ENCODE measurements at places on chromosomes 4 and X.

DNA sequence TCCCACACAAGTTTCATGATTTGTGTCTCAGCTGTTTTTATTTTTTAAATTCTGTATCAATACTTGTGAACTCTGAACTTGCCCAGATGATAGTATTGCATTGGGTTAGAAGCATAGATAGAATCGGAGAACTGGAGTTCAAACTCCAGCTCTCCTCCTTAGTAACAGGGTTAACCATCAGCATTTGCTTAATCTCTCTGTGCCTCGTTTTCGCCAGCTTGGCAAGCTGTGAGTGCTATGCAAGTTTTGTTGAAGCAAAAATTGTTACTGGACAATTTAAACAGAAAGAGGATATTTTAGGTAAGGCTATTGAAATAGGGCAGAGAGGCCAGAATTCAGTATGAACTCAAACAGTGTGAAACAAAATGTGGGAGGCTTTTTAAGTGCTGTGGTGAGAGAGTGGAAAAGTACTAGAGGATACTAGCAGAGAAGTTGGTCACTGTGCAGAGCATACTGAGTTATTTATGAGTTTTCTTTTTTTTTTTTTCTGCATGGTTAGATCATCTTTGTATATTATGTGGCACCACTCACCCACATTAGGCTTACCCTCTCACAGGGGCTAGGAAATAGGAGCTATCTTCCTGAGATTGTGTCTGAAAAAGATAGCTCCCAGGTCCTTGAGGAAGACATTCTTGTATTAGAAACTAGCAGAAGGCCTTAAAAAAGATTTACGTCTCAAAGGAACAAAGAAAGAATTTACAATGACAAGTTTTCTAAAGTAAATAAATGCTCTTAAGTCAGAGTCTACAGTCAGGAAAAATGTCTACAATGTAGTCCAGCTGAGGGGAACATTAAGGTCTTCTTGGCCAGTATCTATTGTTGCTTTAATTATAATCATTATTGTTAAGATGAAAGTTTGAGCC lies 1126.6 kb downstream of the FAT4 start:
- DNase-seq, result peak; percentile 40

DNA sequence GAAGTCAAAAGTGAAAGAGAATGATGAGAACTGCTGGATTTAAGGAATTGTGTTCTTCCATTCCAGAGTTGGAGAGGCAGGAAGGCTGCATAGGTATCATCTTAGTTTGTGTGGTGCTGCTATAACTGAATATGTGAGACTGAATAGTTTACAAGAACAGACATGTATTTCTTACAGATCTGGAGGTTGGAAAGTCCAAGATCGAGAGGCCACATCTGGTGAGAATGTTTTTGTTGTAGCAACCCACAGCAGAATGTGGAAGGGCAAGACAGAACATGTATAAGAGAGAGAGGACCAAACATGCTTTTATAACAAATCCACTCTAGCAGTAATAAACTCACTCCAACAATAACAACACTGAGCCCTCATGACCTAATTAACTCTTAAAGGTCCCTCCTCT lies 408.6 kb downstream of the FAM47B start:
- no peak for DNase-seq

- no peak for DNase-seq
Measured at GRCh38 chr4:53520116-53520515, 71.2 kb downstream of the LNX1 start.

GRCh38 chrX:2159861-2160260 lies 340.9 kb downstream of the DHRSX start:
- no peak for DNase-seq

DNA sequence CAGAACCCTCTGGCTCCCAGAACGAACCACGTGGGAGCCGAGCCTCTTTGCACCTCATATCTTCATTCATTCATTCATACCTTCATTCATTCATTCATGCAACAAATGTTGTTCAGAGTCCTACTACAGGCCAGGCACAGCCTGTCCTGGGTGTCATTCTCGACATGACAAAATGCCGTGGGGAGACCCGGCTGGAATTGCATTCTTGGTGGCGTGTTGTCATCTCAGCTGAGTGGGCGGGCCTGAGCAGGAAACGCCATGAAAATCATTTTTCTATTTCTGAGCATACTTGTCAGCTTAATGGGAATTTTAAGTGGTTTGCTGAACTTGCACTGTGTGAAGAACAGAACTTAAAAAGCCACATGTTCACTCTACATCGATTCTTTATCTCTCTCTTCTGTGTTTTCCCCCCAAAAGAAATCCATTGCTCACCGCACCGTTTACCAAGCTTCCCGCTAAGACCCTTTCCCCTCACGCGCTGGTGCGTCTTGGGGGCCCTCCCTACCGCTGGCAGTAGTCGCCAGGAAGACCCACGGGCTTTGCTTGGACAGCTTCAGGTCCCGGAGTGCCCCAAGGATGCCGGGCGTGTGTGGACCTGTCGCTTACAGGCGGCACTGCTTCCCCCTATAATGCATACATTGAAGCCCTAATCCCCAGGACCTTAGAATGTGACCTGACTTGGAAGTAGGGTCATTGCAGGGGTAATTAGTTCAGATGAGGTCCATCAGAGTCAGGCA lies 41.6 kb upstream of the HMX1 start:
- no peak for DNase-seq

DNA sequence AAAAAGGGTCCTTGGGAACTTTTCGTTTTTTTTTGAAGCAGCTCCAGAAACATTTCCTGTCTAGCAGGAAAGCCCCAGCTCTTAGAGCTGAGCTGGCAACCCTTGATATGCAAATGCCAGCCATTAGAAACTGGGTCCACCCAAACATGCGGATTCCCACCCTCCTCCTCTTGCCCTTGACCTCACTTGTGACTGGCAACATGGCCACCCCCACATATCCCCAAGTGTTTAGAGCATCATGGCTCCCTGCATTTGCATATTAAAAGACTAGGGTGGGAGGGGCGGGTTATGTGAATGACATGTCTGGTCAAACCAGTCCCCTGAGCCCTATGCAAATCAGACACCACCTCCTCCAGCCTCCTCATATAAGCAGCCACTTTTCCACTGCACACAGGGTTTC lies 671.1 kb downstream of the FAT4 start:
- no peak for DNase-seq

GRCh38 chr4:77697860-77698590 lies 92.4 kb downstream of the CXCL13 start:
- DNase-seq, result no peak

DNA sequence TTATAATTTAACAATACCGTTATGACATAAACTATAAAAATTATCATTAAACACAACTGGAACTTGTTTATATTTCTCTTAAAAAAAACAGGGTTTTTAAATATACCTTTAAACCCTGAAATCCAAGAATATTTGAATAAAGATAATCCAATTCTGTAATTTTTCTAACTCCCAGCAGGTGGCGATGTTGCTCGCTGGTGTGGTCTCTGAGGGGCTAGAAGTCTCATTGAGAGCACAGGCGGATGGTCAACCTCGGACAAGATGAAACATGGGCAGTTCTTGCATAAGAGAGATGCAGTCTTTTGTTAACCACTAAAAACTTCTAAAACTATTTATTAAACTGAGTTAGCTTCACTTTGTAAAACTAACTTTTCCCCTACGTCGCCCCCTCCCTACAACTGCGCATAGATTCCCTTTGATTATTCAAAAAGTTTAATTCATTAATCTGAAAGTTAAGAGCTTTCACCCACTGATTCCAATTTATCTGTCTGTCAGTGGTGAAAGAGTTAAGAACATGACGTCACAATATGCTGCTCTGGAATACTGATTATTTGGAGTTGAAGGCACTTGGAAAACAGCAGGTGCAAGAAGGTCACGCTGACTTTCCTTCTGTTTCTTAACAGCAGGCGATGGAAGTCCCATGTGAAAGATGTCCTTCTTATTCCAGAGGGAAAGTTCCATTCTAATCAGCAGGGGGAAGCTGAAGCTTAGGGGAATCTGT lies 29.5 kb downstream of the DMP1 start:
- peak; percentile 56 for DNase-seq

- no peak for DNase-seq
Measured at GRCh38 chrX:71228063-71228642, 5.1 kb downstream of the GJB1 start.

DNA sequence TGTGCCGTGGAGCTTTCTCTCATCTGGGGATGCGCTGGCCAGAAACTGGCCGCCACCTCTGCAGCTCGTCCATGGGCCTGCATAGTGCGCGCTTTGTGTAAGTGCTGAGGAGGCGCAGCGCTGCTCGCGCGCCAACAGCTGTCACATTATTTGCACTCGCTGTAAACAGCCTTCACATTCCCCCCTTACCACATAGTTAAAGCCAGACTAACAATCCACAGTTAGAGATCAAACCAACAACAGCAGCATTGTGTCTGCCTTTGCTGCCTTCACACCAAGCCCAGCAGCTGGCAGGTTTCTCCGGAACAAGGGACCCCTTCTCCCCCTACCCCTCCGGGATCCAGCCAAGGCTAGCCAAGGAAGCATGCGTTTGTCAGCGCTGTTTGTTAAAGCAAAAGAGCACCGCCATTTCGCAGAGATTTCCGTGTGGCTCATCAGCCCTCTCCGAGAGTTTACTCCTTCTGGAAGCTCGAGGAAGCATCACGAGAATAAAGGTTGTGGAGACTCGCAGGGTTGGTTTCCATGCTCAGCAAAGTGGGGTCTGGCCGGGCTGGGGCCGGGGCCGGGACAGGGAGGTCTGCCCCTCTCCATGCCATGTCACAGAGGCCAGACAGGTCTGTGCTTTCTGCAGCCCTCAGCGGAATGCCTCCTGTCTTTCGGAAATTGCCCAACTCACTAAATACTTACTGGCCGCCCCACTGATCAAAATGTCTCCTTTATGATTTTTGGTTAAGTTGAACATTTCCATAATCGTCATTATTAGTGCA lies 11.0 kb downstream of the BCOR start:
- DNase-seq, result no peak
